Activated naive CD4-positive, alpha-beta T cell treated with anti-CD3 and anti-CD28 coated beads for 36 hours (primary cell): ENCODE measurements at places on chromosomes 12 and 14. TPM values are rescaled to one million over a fixed set of nuclear protein-coding genes. Genes with fewer than 3 reads are reported as not detected.

GRCh38 chr12:9762369-9762768 is 1.7 kb upstream of the CD69 start:
- DNase-seq: no peak

DNA sequence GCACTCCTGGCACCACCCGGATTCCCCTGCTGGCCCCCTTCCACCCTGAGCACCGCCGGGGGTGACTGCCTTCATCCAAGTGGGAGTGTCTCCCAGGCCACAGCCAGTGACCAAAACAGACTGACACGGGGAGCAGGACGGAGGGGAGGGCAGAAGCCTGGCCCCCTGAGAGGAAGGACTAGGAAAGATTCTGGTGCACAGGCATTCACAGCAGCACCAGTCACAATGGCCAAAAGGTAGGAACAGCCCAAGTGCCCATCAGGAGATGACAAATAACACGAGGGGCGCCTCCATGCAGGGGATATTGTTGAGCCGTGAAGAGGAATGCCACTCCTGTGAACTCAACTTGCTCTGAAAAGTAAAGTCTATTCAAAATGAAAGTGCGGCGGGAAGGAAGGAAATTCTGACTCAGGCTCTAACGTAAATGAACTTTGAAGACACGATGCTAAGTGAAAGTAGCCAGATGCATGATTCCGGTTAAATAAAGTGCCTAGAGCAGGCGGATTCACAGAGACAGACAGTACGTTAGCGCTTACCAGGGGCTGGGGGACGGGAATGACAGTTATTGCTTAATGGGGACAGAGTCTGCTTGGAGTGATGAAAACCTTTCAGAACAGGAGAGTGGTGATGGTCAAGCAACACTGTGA is 146.1 kb upstream of the NCOR2 start:
- DNase-seq: peak; percentile 92

DNA sequence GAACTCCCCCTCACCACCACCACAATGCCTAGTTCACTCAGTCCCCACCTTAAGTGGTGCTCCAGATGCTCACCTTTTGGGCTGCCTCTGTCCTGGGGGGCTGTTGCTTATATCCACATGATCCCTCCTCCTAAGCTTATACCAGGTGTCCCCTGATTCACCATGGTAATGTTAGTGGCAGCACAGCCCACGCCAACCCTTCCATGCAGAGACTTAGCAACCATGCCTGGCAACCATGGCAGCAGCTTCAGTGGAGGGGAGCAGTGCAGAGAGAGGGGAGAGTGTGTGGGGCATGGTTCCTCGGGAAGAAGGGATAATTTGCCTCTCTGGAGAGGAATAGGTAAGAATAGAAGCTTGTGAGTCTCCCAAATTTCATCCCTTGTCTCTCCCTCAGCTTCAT is 1.2 kb upstream of the DDN start:
- no peak for DNase-seq

- no peak for DNase-seq
These were observed 78.9 kb downstream of the AEBP2 start for GRCh38 chr12:19518209-19518608.

PTHLH gene
- total RNA-seq: not detected

- DNase-seq: no peak
These were observed 3.5 kb upstream of the CLEC1A start for GRCh38 chr12:10102322-10102721.

- no peak for DNase-seq
These were observed 100.2 kb downstream of the SYNE2 start for GRCh38 chr14:63952933-63953437.

AQP6 gene
- total RNA-seq: not detected

GRCh38 chr14:94284221-94284620 is 8.8 kb downstream of the SERPINA10 start:
- DNase-seq: no peak

- DNase-seq: no peak
These were observed 252.3 kb downstream of the EFCAB11 start for GRCh38 chr14:89702073-89702875.

DNA sequence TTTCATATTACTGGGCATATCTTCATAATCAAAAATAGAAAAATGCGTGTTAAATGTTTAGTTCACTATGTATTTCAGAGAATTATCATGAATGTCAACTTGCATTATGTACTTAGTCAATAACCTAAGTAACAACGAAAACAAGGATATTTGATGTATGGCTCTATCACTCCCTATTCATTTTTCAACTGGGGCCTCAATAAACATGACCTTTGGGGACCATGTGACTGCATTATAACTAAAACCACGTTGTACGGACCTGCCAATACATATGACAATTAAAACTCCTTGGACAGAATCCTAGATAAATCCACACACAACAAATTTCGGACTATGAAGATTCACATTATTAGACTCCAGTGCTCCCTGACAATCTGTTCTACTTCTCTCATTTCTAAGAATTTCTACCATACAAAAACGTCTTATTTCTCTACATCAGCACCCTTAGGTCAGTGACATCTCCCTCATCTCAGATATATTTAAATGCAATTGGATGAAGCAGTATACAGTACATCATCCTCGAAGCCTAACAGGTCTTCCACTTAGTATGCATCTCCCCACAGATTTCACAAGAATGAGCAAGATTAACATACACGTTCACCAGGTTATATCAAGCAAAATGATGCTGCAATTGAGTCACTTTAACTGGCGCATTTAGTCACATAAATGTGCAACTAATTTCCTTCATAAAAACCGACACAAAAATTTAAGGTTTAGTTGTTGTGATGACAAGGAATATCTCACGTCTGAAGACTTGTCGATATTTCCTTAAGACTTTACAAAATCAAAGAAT is 1.5 kb downstream of the UBE2N start:
- DNase-seq: no peak

GRCh38 chr12:89636052-89636775 is 72.4 kb downstream of the ATP2B1 start:
- no peak for DNase-seq

DNA sequence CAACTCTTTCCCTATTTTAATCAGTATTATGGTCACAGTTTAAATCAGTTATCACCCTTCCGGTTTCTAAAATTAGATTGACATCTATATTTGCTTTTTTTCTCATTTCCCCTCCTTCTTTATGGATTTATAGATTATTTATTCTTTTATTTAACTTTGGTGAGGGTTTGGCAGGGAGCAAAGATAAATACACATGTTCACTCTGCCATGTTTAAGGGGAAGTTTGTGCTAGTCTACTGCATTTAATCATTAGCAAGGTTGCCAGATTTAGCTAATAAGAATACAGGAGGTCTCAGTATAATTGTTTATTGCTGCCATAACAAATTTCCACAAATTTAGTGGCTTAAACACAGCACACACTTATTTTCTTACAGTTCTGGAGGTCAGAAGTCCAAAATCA is 204.0 kb upstream of the BTG1 start:
- no peak for DNase-seq

DNA sequence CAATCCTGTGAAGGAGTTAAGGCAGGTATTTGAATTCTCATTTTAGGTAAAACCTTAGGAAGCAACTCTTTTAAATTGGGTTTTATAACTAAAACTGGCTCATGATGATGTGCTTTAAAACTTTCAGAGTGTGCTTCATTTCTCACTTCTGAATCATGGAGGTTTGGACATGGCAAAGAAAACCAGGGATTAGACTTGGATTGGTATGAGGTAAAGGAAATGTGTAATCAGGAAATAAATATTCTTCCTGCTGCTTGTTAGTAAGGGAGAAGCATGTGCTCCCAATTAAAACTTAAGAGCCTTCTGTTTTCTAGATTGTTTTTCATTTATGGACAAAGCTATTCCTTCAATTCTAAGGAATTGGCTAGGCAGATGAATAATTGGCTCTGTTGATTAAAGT is 57.4 kb downstream of the FBXO33 start:
- DNase-seq: no peak

DNA sequence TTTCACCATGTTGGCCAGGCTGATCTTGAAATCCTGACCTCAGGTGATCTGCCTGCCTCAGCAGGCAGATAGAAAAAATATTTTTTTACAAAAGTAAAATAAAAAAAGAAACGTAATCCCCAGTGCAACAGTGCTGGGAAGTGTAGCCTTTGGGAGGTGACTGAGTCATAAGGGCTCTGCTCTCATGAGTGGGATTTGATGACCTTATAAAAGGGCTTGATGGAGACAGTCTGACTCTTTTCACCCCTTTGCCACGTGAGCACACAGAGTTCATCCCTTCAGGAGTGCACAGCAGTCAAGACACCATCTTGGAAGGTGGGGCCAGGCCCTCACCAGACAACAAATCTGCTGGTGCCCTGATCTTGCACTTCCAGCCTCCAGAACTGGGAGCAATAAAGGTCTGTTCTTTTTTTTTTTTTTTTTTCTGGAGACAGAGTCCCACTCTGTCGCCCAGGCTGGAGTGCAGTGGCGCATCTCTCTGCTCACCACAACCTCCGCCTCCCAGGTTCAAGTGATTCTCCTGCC is 24.7 kb upstream of the DYNC1H1 start:
- DNase-seq: no peak

KTN1 gene
- 94.1 TPM for total RNA-seq

GRCh38 chr14:73789989-73790581 is 61.5 kb upstream of the PTGR2 start:
- DNase-seq: no peak

HCAR1 gene
- total RNA-seq: 0.99 TPM

DNA sequence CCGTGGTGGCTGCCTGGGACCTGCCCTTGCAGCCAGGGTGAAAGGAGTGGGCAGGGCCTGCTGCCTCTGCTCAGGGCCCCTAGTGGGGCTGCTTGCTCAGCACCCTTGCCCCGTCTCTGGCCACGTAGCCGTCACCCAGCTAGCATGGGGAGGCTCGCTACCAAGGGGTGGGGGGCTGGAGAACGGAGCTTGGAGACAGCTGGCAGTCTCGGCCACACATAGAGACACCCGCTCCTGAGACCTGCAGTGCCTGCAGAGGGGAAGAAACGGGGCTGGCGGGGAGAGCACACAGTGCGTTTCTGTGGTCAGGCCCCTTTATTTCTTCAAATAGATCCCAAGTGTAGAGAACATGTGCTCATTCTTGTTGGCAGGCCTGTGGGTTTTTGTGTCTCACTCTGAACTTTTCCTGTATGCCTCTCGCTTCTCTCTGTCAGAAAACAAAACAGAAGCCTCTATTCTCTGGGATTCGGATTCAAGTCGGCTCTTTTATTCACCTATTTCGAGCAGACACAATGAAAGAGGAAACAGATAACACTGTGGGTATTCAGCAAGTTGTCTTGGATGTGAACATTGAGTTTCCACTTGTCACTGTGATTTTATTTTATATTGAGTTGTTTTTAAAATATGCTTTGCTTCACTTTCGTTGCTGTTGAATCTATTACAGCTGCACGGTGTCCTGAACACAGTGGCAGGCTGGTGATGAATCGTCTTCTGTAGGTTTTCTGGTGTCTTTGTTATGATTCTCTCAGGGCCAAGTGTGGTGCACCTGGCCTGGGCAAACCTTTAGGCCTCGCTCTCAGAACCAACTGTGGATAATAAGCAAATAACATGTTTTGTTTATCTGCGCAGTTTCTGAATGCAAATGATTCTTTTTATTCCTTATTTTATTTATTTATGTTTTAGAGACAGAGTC is 26.5 kb downstream of the PACS2 start:
- DNase-seq: no peak

DNA sequence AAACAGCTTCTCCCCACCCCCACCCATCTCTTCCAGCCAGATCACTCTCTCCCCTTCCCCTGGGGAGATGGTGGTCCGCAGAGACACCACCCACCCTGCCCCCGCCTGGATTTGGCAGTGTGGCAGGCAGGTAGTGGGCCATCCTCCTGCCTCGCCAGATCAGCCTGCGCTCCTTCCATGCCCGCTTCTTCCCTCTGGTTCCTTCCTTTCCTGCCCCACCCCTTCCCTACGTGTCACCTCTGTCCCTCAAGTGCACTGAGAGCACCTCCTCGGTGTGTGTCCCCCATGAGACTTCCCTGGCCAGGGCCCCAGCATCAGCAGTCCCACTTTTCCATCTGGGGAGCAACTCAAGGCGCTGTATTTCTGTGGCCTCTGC is 632 bp downstream of the NYNRIN start:
- DNase-seq: no peak

GYS2 gene
- not detected for total RNA-seq
